ENCODE measurements at places on chromosomes 11 and 22.

GRCh38 chr11:2791139-2791520 is 91.3 kb upstream of the KCNQ1OT1 start:
- no peak for DNase-seq

- DNase-seq = no peak
Measured at GRCh38 chr11:62671236-62671607, 251 bp upstream of the UQCC3 start.

- no peak for DNase-seq
Measured at GRCh38 chr11:64176751-64177150, 9.2 kb upstream of the STIP1 start.

DNA sequence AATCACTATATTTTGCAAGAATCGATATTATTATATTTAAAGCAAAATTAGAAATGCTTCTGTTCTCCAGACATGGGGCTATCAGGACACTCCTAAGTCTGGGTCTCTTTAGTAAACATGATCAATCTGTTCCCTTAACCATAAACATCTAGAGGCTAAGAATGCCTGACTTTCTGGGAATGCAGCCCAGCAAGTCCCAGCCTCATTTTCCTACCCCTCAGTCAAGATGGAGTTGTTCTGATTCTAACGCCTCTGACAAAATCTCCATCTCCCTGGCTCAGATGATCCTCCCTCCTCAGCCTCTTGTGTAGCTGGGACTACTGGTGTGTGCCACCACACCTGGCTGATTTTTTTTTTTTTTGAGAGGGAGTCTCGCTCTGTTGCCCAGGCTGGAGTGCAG is 35.0 kb downstream of the SLCO2B1 start:
- DNase-seq = no peak

DNA sequence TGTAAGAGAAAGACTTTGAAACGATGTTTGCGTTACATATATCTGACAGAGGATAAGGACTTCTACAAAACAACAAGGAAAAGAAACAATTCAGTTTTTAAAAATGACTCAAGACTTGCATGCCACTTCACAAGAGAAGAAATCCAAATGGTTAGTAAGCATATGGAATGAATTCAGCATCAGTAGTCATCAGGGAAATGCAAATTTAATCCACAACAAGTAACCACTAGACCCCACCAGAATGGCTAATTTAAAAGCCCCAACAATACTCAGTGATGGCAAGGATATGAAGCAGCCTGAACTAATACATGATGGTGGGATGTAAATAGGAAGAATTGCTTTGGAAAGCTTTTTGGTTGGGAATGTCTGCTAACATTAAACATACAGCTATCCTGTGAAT is 142.6 kb downstream of the ATXN10 start:
- DNase-seq = no peak

GRCh38 chr11:92793189-92793588 is 176.3 kb upstream of the MTNR1B start:
- DNase-seq = no peak

- DNase-seq = no peak
Measured at GRCh38 chr11:125078516-125079140, 15.5 kb downstream of the SLC37A2 start.

- no peak for DNase-seq
Measured at GRCh38 chr11:105392556-105392955, 217.3 kb upstream of the GRIA4 start.

DNA sequence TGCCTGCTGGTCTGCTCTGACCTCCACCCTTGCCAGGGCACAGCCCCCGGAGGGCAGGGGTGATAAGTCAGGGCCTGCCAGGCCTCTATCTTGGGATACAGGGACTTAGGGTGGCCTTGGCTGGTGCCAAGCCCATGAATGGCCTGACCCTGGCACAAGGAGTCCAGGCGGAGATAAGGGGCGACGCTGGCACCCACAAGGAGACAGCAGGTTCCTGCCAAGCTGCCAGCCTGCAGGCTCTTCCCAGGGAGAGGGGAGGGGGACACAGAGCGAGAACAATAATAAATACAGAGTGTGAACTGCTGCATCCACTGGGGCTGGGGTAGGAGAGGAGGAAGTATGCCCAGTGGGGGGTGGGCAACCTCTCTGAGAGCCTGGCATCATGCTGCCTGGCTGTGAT is 978 bp downstream of the CSDC2 start:
- DNase-seq = no peak

DNA sequence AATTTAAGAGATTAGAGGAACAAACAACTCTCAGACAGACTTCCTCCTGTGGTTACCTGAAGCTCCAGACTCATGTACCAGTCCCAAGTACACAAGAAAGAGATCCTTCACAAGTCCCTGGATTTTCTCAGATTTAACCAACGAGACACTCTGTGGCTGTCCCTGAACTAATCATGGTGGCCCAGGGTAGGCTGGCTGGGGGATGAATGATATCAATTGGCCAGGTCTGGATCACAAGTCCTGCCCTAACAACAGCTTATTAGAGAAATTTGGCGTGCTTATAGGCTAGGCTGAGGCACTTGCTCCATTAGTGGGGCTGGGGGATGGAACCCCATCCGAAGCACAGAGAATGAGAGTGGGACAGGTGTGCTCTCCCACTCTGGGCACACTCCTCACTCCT is 22.1 kb downstream of the HEPHL1 start:
- no peak for DNase-seq

- DNase-seq = no peak
Measured at GRCh38 chr22:48173061-48173772, 1410.8 kb downstream of the TBC1D22A start.

DNA sequence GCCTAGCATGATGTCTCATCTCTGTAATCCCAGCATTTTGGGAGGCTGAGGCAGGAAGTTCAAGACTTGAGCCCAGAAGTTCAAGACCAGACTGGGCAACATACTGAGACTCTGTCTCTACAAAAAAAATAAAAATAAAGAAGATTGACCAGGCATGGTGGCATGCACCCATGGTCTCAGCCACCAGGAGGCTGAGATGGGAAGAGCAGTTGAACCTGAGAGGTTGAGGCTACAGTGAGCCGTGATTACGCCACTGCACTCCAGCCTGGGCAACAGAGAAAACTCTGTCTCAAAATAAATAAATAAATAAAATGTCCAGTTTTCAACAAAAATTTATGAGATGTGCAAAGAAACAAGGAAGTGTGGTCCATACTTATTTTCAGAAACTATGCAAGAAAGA is 28.3 kb downstream of the EFCAB6 start:
- DNase-seq = no peak

GRCh38 chr11:118633979-118634378 is 26.6 kb downstream of the PHLDB1 start:
- no peak for DNase-seq

DNA sequence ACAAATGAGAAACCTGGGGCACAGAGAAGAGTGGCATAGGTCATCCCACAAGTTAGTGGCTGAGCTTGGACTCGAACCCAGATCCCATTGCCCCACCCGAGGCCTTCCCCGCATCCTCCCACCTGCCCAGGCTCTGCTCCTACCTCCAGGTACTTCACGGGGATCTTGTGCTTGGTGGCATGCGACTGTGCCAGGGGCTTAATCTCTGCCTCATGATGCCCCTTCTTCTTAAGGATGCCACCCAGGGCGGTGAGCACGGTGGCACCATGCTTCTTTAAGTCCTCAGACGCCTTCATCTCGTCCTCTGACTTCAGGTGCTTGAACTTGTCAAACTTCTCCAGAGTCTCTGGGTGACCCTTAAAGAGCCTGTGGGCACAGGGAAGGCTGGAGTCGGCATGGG is 6.4 kb downstream of the MB start:
- DNase-seq = no peak

GRCh38 chr22:46528121-46528610 is 9.3 kb downstream of the CELSR1 start:
- DNase-seq = no peak

Data from activated naive CD4-positive, alpha-beta T cell (primary cell).